ENCODE measurements at places on chromosomes 2 and 18.

DNA sequence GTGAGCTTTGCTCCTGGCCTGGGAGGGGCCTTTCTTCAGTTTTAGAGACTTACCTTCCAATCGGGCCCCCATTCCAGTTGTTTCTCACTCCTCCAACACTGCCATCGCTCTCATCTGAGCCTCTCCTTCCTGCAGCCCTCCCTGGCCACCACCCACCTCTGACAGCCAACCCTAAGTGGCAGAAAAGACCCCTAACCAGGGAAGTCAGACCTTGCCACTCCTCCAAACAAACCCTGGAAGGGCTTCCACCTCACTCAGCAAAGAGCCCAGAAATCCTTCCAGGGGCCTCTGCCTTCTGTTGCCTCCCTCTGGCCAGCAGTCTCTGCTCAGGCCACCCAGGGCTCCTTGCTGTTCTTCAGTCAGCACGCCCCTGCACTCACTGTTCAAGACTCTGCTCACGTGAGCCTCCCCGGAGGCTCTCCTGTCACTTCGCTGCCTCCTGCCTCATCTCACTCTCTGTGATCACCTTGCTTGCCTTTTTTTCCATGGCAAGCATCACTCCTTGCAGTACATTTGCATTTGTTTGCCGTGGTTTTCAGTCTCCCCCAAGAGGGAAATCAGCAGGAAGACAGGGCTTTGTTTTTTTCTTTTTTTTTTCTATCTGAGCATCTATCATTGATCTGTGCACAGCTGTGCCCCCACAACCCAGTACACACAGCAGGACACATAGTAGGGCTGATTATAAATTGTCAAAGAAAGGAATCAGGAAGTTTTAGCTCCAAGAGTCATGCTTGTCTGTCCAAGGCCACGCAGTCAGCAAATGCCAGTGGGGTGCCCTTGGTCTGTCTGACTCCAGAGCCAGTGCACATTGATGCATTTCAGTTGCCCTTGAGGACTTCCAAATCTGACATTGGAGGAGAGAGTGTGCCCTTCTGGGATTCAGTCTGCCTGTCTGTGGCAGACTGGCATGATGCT is 83.9 kb downstream of the INHBB start:
- DNase-seq = no peak

DNA sequence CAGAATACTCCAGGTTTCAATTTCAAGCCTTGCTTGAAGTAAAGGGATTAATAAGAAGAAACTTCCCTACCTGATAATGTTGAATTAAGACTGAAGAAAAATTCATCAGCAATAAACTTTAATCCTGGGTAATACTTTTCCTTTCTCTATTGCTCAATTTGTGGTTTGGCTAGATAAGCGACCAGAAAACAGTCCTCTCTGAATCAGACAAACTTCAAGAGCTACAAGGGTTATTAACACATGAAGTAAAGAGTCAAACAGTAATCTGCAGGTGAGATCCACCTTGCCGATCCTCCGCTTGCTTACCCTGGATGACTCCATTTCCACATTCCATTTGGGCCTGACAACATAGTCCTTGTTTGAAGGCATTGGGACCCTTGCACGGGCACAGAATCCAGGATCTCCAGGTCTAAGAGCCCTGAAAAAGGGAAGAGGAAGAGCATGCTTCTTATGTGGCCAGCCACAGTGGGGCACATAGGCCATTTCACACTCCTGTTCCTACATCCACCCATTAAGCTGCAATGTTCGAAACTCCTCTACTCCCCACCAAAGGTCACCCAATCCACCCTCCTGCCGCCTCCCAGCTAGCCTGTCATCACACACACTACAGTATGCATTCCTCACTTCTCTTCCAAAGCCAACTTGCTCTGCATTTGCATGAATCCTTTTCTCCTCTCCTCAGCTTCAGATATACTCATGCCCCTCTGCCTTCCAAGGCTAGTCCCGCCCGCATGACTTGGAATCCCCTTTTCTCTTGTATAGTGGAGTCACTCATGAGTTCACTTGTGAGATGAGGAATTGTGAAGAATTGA is 39.8 kb downstream of the IWS1 start:
- DNase-seq = no peak

DNA sequence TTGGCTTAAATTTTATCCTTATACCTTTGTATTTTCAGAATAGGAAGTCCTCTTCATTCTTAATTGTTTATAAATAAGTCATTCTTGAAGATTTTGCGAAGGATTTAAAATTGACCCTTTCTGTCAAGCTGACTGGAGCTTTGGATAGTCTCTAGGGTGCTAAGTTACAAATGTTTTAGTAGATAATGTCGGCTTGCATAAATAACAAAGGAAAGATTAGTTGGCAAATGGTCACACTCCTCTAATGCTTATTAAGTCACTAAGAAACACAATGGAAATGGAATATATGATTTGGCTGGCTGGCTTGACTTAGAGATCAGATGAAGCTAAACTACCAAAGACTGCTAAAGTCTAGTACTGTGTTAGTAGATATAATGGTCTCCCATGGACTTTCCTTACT is 40.6 kb downstream of the UBXN4 start:
- no peak for DNase-seq

GRCh38 chr2:45119855-45120254 is 110.6 kb upstream of the SIX2 start:
- no peak for DNase-seq

DNA sequence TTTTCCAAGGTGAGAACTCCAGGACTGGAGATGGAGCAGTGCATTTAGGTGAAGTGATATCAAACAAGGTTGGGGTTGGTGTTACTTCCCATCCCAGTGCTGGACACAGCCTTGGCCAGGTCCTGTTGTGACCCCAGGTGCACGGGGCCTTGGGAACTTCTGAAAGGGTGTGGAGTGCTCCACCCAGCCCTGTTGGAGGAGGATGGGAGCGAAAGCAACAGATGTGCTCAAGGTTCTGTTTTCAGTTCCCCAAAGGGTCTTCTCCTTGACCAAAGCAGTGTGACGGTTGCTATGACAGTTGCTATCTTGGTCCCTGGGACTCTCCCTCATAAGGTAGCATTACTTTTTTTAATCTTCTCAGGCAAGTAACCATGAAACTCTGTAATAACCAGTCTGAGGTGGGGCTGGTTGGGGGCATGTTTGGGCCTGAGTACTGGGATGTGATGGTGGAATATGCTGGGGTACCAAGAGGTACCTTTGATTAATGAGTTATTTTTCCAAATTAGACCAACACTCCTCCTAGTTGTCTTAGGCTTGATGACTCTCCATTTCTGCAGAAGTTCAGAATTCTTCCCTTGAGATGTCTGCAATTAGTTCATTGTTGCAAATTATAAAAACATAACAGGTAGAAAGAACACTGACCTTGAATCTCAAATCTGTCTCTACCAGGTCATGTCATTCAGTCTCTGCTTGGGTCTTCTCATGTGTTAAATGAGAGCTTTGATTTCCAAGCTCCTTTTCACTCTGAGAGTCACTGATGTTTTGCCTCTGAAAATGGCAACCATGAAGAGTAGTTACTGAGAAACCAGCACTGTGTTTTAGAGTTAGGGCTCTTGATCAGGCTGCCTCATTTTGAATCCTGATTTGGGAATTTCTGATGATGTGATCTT is 154.5 kb downstream of the RPIA start:
- no peak for DNase-seq

DNA sequence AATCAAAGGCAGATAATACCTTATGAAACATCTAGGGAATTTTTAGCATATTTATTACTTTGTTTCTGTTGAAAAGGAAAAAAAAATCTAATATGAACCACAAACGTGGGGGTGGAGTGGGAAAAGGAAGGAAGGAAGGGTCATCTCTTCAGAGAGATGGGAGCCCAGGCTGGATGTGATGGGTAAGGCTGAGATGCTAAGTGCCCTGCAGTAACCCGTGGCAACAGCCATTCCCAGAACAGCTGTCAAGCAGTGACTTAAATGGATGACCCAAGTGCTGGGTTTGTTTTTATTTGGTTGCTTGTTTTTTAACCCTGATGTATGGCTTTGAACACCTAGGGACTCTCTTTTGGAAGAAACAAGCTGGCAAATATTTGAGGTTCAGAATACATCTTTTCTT is 50.7 kb upstream of the KLF7 start:
- DNase-seq = no peak

- DNase-seq = no peak
Observed at GRCh38 chr2:176079831-176080539, 3.8 kb downstream of the EVX2 start.

DNA sequence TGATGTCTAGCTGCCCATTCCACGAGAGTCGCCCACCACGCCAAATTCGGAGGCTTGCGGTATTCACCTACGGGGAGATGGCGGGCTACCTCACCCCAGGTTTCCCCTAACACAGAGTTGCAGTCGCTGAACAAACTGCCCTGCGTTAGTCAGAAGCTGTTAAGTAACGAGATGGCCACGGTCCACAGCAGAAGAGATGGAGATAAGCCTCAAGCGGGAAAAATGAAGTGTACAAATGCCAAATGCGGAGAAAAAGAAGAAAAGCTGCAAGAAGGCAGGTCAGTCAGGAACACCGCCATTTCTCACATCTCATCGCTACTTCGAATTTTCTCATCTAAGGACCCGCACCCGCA is 425 bp downstream of the ASB3 start:
- DNase-seq = no peak

DNA sequence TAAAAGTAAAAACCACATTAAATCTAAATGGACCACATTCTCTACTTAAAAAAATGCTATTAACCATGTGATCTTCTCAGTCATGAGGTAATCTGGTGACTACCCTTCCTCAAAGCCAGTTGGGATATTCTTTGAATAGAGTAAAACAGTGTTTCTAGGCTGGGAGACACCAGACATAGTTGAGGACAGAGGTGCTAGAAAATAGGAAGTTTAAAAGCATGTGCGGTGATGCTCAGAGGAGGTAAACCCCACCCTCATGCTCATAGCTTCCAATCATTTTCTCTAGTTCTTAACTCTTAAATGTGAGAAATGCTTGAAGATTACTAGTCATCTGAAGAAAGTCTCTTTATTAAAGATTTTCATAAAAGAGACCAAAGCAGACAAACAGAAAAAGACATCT is 30.7 kb upstream of the ELAC1 start:
- no peak for DNase-seq

GRCh38 chr2:198715302-198715835 is 742.4 kb downstream of the SATB2 start:
- no peak for DNase-seq

DNA sequence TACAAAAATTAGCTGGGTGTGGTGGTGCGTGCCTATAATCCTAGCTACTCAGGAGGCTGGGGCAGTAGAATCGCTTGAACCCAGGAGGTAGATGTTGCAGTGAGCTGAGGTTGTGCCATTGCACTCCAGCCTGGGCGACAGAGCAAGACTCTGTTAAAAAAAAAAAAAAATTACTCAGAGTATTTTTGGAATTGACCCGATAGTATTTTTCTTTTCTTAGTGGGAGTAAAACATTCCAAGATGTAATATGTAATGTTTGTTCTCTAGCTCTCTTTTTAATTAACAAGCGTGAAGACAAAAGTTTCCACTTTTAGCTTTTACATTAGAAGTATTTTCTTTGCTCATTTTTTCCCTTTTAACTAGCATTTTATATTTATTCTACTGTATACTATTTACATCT is 12.0 kb upstream of the TMEM18 start:
- DNase-seq = no peak

- no peak for DNase-seq
Observed at GRCh38 chr2:72204156-72204785, 56.6 kb upstream of the CYP26B1 start.

DNA sequence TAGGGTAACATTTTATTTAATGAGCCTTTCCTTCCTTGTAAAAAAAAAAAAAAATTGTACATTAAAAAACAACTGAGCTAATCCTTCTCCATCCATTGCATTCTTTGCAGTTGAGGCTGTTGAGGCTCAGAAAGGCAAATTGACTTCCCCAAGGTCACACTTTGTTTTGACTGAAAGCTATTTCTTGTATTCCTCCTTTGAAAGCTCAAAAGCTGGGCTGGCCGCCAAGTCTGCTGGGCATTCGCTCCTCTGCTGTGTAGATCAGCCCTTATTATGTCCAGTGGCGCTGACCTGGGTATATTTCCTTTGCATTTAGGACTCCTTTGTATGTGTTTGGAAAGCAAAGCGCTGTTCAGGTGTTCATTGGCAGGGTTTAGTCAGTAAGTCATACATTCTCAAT is 44.0 kb downstream of the SGPP2 start:
- no peak for DNase-seq

DNA sequence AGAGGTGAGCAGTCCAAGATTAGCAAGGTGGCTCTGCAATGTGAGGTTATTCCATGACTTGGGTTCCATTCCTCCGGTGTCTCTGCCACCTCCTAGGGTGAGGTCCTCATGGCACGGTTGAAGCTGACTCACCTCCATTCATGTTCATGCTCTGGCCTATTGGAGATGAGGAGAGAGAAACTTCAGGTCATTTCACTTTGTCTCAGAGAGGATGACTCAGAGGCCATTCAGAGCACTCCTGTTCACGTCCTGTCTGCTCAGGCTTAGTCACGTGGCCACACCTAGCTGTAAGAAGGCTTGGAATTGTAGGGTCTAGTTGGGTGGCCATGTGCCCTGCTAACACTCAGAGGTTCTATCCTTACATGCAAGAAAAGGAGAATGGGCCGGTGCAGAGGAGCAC is 67.5 kb upstream of the MBOAT2 start:
- DNase-seq = no peak

- no peak for DNase-seq
Observed at GRCh38 chr2:161370981-161371380, 45.1 kb upstream of the TBR1 start.

DNA sequence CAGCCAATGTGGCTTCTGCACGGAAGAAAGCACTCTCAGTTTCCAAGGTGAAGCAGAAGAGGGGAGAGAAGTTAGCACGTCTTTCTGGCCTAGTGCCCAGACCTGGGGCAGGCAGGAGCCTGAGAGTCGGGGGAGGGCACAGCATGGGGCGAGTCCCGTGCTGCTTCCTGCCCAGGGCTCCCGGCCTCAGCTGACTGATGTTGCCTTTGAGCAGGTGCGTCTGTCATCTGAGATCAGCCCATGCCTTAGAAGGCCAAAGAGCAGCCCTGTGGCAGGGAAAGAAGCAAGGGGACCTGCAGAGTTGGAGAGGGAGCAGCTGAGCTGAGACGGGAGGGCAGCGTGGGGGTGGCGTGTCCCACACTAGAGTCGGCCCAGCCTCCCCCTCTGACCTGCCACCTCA is 3.3 kb downstream of the KCNIP3 start:
- no peak for DNase-seq

GRCh38 chr2:238945433-238946150 is 97.7 kb downstream of the TWIST2 start:
- DNase-seq = no peak

- DNase-seq = no peak
Observed at GRCh38 chr2:150023044-150023443, 435.5 kb upstream of the MMADHC start.
